Heart right ventricle (tissue), 16 donors: ENCODE measurements at places on chromosomes 1 and 21.

GRCh38 chr1:33070628-33071027, 10.3 kb upstream of the AZIN2 start:
- no peak overlapping the region for H3K27ac ChIP-seq
- H3K4me1 ChIP-seq: no peaks in the 10 kb centered on the region
- no peak overlapping the region for H3K4me3 ChIP-seq
- H3K27me3 ChIP-seq: no peaks in the 10 kb centered on the region
- DNase-seq: no peak

- no peak for DNase-seq
- no peak overlapping the region for H3K27ac ChIP-seq
- H3K4me3 ChIP-seq: no peak overlapping the region
- peaks cover 19% of the 10 kb centered on the region for H3K27me3 ChIP-seq
- H3K36me3 ChIP-seq: no peaks in the 10 kb centered on the region
- H3K4me1 ChIP-seq: no peaks in the 10 kb centered on the region
These were observed 187.7 kb upstream of the C1orf174 start for GRCh38 chr1:4087530-4088420.

- no peak for DNase-seq
- no peak overlapping the region for H3K27ac ChIP-seq
- H3K27me3 ChIP-seq: peaks cover 98% of the 10 kb centered on the region
- H3K4me1 ChIP-seq: peaks cover 44% of the 10 kb centered on the region
- no peak overlapping the region for H3K4me3 ChIP-seq
These were observed 1.5 kb upstream of the HES2 start for GRCh38 chr1:6421266-6421665.

- H3K4me3 ChIP-seq: no peak overlapping the region
- no peaks in the 10 kb centered on the region for H3K36me3 ChIP-seq
- H3K27me3 ChIP-seq: peaks cover 7% of the 10 kb centered on the region
These were observed 21.7 kb downstream of the RNF187 start for GRCh38 chr1:228508840-228509415.

GRCh38 chr1:90753556-90753955, 36.5 kb upstream of the BARHL2 start:
- H3K4me1 ChIP-seq: no peaks in the 10 kb centered on the region
- no peak overlapping the region for H3K27ac ChIP-seq
- no peak overlapping the region for H3K4me3 ChIP-seq
- DNase-seq: no peak

DNA sequence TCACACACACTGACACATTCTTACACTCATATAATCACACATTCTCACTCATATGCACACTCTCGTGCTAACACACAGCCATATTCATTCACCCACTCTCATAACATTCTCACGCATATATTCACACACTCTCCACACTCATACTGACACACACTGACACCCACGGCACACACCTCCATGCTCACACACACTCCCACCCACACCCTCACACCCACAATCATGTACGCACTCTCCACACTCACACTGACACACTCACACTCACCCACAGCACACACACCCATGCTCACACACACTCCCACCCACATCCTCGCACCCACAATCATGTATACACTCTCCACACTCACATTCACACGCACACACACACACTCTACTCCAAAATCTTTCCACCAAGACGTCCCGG, 38.2 kb downstream of the SYF2 start:
- peaks cover 40% of the 10 kb centered on the region for H3K27me3 ChIP-seq
- no peak overlapping the region for H3K4me3 ChIP-seq
